ENCODE measurements at places on chromosomes 4 and X.

GRCh38 chr4:139188648-139189416, 11.8 kb upstream of the ELF2 start:
- DNase-seq = no peak

DNA sequence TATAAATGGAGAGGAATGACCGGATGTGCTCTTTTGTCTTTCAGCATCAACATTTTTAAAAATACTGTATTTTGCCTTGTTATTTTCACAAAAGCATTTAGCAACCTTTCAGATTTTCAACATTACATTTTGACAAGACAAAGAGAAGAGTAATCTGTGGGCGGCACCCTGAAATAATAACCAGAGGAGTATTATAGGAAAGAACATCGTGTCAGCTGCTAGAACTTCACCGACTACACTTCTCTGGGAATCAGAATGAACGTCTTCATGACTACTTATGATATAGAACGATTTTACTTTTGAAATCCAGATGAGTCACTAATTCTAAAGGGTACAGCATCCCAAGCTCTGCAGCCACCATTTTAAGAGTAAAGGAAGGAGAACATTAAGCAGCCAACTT, 531.5 kb upstream of the FRG1 start:
- no peak for DNase-seq

DNA sequence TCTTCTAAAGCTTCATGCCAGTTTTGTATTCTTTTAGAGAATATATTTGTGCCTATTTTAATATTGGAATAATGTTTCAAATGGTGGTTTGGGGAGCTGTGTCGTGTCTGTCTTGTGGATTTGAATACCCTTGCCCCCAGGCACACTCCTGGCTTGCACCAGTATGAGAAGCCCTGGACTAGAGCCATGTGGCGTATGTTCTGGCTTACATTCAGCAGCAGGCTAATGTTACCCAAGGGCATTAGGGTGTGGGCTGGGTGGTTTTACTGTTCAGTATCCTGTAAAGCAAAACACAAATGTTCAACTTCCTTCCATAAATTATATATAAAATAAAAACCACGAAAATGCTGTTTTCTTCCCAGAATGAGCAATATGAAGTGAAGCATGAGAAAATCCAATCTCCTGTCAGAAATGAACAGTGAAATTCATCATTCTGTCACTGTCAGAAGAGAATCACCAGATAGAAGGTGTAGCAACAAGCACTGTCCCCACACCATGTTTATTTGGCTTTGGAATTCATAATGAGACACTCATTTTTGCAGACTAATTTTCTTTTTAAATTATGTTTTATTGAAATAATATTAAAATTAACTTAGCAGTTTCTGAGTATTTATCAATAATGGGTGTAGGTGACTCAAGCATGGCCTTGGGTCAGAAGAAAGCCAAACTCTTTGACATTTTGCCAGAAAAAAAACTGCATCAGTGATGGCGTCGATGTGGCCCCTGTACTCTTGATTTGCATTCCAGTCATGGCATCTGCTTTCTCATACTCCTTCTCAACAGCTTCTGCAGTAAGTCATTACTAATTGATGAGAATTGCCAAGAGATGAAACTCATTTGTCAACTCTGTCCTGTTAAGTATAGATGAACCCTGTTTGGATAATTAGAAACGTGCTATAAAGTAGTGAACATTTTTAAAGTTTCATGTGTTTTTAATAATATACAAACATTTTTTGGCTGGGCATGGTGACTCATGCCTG, 43.8 kb downstream of the WWC2 start:
- DNase-seq = no peak

DNA sequence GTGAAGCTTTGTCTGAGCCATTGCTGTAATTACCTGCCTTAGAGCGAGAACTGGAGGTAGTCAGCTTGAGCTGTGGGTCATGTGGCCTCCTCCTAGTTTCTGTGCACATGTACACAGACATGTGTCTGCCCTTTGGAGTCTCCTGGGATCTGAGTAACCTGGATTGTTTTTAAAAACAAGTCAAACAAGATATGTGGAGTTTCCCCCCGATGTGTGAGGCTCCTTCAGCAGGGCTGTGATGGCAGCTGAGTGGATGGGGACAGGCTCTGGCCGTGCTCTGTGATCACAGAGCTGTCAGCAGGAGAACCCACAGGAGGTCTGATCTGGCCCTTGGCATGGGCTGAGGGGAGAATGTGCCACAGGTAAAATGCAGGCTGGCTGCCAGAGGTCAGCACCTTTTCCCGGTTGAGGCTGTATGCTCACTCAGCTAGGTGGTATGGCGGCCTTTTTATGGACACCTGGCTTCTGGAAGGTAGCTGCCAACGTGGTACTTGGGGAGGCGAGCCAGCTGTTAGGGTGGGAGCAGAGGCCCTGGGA, 38.4 kb downstream of the NOP14 start:
- DNase-seq = no peak
